Mesothelial cell of epicardium (in vitro differentiated cells): ENCODE measurements at places on chromosomes 2 and 18. TPM values are rescaled to one million over a fixed set of nuclear protein-coding genes. Genes with fewer than 3 reads are reported as not detected.

GRCh38 chr2:111199840-111200239 lies 79.1 kb downstream of the BCL2L11 start:
- DNase-seq = no peak
- peaks cover 2% of the 10 kb centered on the region for H3K4me1 ChIP-seq
- no peak overlapping the region for H3K27ac ChIP-seq
- no peaks in the 10 kb centered on the region for H3K27me3 ChIP-seq
- H3K4me3 ChIP-seq = no peak overlapping the region

GRCh38 chr18:59697236-59697932 lies at the start of gene CCBE1:
Gene CCBE1 (minus strand): TSS chr18:59697423.
- peak; percentile 73 for DNase-seq
- peaks cover 63% of the 10 kb centered on the region for H3K4me1 ChIP-seq
- H3K36me3 ChIP-seq = peaks cover 4% of the 10 kb centered on the region
- peak within 1 kb of the TSS; percentile 80 for H3K27ac ChIP-seq

DNA sequence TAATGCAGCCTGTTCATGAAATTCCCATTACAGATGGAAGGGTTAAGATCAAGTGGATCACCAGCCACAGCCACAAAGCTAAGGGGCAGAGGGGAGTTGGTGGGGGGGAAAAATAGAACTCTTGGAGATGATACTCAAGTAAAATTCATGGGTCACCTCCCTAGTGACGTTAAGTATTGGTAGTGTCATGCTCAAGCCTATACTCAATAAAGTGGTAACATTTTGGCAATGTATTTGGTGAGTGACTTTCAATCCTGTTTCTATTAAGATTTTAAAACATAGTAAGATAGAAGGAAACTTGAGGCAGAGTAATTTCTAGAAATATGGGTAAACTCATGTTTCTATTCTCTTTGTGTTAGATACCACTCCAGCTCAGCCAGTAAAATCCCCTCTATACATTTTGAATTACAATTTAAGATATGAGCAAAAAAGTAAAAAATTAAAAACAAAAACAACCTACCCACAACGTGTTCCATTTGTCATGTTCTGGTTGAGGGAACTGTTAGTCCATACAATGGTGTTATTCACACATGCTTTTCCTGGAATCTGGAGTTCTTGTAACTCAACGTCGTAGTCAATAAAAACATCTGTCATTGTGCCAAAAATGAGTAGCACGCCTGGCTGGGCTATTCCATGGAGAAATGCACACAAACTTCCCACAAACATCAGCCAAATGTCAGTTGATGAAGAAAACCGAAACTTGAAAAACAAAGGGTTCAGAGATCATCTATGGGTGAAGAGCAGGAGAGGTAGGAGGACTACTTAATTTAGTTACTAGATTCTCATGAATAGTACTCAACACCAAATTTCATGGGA lies 18.1 kb downstream of the ABCB11 start:
- H3K4me3 ChIP-seq = no peak overlapping the region
- H3K27ac ChIP-seq = no peak overlapping the region
- peaks cover 14% of the 10 kb centered on the region for H3K4me1 ChIP-seq
- peaks cover 47% of the 10 kb centered on the region for H3K27me3 ChIP-seq
- no peaks in the 10 kb centered on the region for H3K36me3 ChIP-seq

DNA sequence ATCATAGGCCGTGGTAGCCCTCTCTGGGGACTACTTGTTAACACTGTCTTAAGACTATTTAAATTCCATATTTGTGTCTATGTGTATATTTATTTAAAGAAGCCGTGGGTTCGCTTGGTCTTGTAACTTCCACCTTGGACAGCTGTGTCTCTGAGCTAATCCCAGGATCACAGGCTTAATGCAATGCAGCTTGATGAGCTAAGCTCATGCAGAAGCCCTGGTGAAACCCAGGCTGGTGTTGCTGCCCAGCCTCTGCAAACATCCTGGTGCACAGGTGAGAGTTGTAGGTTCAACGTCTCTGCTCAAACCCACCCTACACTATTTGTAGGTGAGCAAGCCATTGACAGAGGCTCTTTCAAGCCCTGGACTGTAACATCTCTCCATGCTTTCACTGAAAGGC lies 211.8 kb downstream of the FAM210A start:
- no peak overlapping the region for H3K27ac ChIP-seq
- H3K4me1 ChIP-seq = no peaks in the 10 kb centered on the region
- H3K36me3 ChIP-seq = peaks cover 11% of the 10 kb centered on the region

DNA sequence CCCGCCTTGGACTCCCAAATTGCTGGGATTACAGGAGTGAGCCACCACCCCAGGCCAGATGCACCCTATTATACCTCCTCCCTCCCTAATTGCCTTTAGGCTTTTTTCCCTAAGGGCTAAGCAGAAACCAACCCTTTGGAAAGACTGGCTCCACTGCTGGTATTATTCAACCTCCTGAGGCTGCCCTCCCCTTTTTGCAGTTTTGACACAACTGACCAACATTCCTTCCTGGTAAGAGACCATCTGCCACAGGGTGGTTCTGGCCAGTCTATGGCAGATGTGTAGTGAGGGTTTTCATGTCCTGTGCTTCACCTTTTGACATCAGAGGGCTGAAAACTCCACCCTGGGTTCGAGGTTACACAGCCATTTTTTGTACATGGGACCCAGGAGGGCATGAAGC lies 1785.3 kb upstream of the CELF4 start:
- peaks cover 9% of the 10 kb centered on the region for H3K4me1 ChIP-seq
- no peaks in the 10 kb centered on the region for H3K27me3 ChIP-seq
- no peak overlapping the region for H3K27ac ChIP-seq
- DNase-seq = no peak
- no peak overlapping the region for H3K4me3 ChIP-seq
- no peaks in the 10 kb centered on the region for H3K36me3 ChIP-seq

DNA sequence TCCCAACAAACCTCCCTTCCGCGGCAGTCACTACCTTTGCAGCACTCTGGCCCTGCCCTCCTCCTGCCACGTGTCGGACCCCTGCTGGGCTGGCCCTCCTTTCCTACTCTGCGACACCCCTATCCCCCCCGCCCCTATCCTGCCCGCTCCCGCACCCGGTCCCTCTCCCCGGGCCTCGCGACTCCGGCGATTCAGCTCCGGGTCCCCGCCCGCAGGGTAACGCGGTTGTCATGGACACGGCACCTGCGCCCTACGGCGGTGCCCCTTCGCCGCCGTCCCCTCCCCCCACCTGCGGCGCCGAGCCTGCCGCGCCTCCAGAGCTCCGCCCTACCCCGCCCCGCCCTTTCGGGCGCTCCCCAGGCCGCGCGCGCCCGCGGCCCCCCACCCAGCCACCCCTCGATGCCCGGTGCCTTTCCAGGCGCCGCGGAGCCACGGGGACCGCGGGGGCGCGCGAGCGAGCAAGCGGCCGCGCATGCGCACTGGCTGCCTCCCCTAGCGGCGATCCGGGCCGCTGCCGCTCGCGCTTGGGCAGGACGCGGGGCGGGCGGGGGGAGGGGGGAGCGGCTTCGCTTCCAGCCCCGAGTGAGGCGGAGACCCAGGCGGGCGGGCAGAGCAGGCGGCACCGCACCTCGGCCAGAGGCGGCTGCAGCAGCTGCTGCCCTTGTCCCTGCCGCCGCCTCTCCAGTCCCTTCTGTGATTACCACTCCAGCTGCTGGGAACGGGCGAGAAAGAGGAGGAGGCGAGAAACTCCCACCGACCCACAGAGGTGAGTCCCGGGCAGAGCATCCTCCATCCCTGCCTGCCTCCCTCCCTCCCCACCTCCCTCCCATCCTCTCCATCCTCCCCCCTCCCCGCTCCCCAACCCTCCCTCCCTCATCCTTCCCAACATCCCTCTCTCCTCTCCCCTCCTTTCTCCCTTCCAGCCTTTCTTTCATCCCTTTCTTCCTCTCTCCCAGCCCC lies at the start of gene CTNNA2:
TSS of gene CTNNA2 (plus strand) at position 610 of the 960 bp plus-strand sequence.
- H3K27me3 ChIP-seq = peaks cover 62% of the 10 kb centered on the region
- DNase-seq = peak; percentile 82
- no peaks in the 10 kb centered on the region for H3K36me3 ChIP-seq
- H3K4me1 ChIP-seq = peaks cover 8% of the 10 kb centered on the region

DNA sequence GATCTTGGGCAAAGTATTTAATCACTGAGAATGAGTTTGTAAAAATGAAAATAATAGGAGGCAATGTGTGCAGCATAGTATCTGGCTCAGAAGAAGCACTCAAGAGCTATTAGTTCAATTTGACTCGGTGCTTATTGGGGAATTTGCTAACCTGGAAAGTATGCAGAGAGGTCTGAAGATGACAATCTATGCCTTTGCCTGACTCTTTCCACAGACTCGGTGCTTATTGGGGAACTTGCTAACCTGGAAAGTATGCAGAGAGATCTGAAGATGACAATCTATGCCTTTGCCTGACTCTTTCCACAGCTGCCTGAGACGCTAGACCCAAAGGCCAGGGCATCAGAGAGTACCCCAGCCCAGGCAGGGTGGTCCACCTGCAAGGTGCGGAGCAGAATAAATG lies 12.2 kb upstream of the SH3BP4 start:
- H3K36me3 ChIP-seq = peaks cover 5% of the 10 kb centered on the region
- DNase-seq = no peak
- no peak overlapping the region for H3K4me3 ChIP-seq
- H3K27ac ChIP-seq = no peak overlapping the region
- H3K27me3 ChIP-seq = peaks cover 8% of the 10 kb centered on the region

DNA sequence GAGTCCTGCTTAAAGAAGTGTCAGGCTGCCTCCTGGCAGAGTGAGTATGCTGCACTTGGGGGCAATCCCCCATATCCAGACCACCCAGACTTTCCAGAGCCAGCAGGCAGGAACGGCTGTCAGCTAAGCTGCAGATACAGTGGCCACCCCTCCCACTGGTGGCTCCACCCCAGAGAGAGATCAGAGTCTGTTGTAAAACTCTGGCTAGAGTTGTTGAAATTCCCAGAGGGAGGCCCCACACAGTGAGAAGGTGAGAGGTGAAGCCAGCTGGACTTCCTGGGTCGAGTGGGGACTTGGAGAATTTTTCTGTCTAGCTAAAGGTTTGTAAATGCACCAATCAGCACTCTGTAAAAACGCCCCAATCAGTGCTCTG lies 533.8 kb upstream of the ACVR2A start:
- DNase-seq = no peak
- H3K4me3 ChIP-seq = no peak overlapping the region
- no peaks in the 10 kb centered on the region for H3K36me3 ChIP-seq
- H3K27me3 ChIP-seq = no peaks in the 10 kb centered on the region
- H3K4me1 ChIP-seq = no peaks in the 10 kb centered on the region
- no peak overlapping the region for H3K27ac ChIP-seq

DNA sequence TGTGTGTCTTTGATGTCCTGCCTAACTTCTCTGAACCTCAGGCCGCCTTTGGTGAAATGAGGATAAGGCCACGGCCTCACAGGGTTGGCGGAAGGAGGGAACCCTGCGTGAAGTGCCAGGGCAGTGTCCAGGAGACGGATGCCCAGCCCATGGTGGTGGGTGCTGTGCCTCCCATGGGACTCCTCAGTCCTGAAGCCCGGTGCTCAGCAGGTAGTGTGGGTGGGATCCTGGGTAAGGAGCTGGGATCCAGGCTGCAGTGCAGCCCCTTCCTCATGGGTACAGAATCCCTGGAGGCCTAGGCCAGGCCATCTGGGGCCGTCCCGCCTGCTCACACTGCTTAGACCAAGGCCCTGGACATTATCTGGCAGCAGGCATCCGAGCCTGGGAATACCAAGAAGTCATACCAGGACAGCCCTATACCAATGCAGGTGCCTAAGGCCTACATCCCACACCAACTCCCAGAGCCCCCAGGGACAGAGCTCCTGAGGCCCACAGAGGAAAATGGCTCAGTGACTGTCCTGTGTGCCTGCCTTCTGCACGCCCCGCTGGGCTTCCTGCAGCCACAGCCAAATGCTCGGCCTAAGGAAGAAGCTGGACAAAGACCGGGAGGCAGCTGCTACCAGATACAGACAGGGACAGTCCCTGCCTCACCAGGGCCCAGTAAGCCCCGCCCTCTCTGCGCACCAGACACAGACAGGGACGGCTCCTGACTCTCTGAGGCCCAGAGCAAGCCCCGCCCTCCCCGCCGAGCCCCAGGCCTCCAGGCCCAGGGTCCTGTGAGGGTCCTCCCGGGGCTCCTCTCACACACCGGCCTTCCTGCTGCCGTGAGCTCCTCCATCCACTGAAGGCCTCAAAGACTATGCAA lies 78.0 kb downstream of the NDUFA10 start:
- DNase-seq = no peak
- no peak overlapping the region for H3K27ac ChIP-seq
- H3K36me3 ChIP-seq = peaks cover 3% of the 10 kb centered on the region
- H3K4me3 ChIP-seq = no peak overlapping the region
- peaks cover 4% of the 10 kb centered on the region for H3K4me1 ChIP-seq
- H3K27me3 ChIP-seq = no peaks in the 10 kb centered on the region

- H3K27me3 ChIP-seq = no peaks in the 10 kb centered on the region
- H3K27ac ChIP-seq = no peak overlapping the region
- no peaks in the 10 kb centered on the region for H3K36me3 ChIP-seq
- no peak for DNase-seq
- H3K4me1 ChIP-seq = peaks cover 22% of the 10 kb centered on the region
These were observed 368.1 kb downstream of the ZEB2 start for GRCh38 chr2:144151851-144152250.

DNA sequence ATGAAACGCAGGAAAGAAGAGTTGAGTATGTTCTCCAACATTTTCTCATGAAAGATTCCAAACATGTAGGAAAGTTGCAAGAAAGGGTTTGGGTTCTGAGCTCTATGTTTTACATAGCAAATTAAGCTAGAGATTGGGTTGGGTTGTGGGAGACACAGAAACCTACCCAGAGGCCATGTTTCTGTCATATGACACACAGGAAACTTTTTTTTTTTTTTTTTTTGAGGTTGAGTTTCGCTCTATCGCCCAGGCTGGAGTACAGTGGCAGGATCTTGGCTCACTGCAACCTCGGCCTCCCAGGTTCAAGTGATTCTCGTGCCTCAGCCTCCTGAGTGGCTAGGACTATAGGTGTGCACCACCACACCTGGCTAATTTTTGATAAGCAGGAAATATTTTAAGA lies 57.6 kb downstream of the DOCK10 start:
- H3K27me3 ChIP-seq = peaks cover 21% of the 10 kb centered on the region
- no peak overlapping the region for H3K4me3 ChIP-seq
- no peak for DNase-seq
- H3K36me3 ChIP-seq = no peaks in the 10 kb centered on the region
- peaks cover 14% of the 10 kb centered on the region for H3K4me1 ChIP-seq

GRCh38 chr2:226690461-226691024 lies 109.1 kb downstream of the IRS1 start:
- peak overlapping the region; percentile 76 for H3K27ac ChIP-seq
- no peak for DNase-seq
- no peak overlapping the region for H3K4me3 ChIP-seq
- H3K27me3 ChIP-seq = no peaks in the 10 kb centered on the region

- no peak for DNase-seq
- no peak overlapping the region for H3K4me3 ChIP-seq
- H3K27ac ChIP-seq = no peak overlapping the region
- peaks cover 17% of the 10 kb centered on the region for H3K4me1 ChIP-seq
These were observed 4.6 kb downstream of the CD8A start for GRCh38 chr2:86786001-86786536.

MRPL33 gene
- 48.3 to 54.5 TPM (median 54.4 TPM) in 3 replicates for total RNA-seq

IWS1 gene
- 47.0 to 47.9 TPM (median 47.6 TPM) in 3 replicates for total RNA-seq

CXCR2 gene
- 0.31 to 0.83 TPM (median 0.32 TPM) in 3 replicates for total RNA-seq

SLC4A3 gene
- total RNA-seq = 23.6 to 25.7 TPM (median 25.7 TPM) in 3 replicates

UBR3 gene
- total RNA-seq = 44.9 to 47.7 TPM (median 47.3 TPM) in 3 replicates

CFC1 gene
- not detected in 3 replicates for total RNA-seq

CRYBA2 gene
- not detected in 3 replicates for total RNA-seq

SLC5A7 gene
- total RNA-seq = 0.11 TPM in 1 of 3 replicates, not detected in the others

NCKAP5 gene
- 2.1 to 3.4 TPM (median 2.2 TPM) in 3 replicates for total RNA-seq
